Stimulated activated effector memory CD8-positive, alpha-beta T cell treated with anti-CD3 and anti-CD28 coated beads, Interleukin-12 subunit alpha, Interleukin-12 subunit beta, amount 100 ng/mL, for 72 hours (primary cell): ENCODE measurements at places on chromosomes 5 and 9.

DNA sequence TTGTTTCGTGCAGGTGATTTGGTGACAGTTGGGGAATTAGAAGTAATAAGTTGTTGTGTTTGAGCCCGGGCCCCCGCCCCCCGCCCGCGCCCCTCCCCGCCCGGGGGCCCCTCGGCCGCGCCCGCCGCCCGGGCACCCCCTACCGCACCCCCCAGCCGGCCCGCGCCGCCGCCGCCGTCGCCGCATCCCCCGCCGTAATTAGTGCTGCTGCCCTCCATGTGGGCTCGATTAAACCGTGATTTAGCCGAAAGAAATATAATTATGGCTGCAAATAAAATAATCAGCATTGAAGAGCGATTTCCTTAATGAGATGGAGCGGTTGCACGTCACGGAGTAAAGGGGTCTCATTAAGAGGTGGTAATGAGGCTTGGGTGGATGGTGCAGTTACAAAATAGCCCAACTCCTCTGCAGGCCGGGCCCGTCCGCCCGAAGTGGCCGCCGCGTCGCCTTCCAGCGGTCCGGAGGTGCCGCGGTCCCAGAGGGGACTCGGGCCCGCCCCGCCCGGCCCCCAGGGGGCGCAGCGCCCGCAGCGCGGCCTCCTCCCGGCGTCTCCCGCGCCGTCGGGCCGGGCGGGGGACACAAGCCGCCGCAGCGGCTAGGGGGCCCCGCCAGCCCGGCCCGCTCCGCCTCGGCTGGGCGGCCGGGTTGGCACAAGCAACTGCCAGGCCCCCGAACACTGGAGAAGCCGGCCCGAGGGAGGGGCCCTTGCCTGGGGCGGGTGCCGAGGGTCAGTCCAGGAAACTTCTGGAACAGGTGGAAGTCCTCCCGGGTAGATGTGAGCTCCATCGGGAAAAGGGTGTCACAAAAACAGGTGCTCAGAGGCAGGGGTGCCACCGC is 6.9 kb upstream of the OTP start:
- peak; percentile 73 for DNase-seq

- no peak for DNase-seq
Observed at GRCh38 chr5:58056546-58056945, 403.3 kb downstream of the PLK2 start.

DNA sequence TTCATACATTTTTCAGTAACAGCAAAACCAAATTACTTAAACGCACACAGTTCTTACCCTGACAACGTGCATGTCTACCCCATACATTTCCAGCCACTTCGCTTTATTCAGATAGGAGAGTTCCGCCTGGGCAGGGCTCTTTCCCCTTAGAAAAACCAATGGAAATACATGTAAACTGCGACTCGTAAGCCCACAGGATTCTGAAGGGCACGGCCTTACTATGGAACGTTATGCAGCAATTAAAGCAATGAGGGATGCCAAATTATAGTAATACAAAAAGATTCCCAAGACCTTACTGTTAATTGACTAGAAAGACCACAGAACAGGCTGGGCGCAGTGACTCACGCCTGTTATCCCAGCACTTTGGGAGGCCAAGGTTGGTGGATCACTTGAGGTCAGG is 64.5 kb downstream of the EPB41L4B start:
- no peak for DNase-seq

DNA sequence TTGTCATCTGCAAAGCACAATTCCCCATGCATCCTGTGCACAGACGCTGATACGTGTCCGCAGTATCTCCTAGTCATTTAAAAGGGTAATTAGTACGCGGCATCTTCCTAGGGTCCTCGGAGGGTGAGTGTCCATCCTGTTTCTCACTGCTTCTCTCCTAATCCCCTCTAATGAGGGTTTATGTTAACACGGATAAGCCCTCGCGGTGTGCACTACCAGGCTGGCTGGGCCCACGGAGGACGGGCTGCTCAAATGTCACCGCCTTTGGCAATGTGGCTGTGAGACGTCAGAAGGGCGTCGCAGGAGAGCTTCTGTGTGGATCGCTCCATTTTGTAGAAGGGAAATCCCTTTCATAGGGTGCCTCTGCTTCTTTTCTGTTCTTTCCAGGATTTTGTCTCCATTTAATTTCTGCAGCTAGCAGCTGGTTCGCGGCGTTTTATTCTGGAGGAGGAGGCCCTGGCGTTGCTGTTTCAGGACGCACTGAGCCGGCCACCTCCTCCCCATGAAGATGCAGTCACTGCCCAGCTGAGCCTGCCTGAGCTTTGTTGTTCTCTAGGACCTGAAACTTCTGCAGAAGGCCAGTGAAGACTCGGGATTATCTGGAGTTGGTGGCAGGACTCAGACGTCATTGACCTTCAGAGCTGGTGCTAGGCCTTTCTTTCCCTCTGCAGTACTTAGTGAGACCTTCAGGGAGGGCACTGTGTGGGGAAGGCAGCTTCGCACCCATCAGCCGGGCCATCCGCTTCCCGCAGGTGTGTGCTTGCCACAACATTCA is 326.1 kb upstream of the IRX1 start:
- DNase-seq = no peak

DNA sequence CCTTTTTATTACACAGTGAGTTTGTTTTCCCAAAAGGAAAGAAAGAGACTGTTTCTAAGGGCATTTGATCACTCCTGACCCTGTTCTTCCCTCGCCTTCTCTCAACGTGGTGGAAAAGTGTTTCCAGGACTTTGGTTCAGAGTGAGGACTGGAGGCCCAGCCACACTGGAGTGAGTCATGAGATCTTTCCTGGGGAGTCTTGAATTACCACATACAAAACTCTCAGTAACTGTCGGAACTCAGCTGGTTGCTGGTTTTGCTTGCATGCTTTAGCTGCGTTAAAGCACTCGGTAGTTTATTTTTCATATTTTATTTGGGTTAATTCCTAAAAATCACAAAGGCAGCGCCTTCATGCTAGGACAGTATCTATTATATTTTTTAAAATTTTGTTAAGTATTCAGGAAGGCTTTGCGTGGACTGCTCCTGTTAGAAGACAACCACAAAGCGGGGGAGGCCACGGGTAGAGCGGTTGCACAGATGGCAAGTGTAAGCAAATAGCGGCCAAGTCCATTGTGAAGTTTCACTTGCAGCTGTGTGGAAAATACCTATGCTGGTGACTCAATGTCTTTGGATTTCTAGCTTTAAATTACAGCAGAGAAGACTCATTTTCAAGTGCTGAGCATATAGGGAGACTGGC is 77.7 kb downstream of the ARSB start:
- DNase-seq = no peak

- DNase-seq = no peak
Observed at GRCh38 chr5:74839229-74839628, 27.0 kb downstream of the FAM169A start.

DNA sequence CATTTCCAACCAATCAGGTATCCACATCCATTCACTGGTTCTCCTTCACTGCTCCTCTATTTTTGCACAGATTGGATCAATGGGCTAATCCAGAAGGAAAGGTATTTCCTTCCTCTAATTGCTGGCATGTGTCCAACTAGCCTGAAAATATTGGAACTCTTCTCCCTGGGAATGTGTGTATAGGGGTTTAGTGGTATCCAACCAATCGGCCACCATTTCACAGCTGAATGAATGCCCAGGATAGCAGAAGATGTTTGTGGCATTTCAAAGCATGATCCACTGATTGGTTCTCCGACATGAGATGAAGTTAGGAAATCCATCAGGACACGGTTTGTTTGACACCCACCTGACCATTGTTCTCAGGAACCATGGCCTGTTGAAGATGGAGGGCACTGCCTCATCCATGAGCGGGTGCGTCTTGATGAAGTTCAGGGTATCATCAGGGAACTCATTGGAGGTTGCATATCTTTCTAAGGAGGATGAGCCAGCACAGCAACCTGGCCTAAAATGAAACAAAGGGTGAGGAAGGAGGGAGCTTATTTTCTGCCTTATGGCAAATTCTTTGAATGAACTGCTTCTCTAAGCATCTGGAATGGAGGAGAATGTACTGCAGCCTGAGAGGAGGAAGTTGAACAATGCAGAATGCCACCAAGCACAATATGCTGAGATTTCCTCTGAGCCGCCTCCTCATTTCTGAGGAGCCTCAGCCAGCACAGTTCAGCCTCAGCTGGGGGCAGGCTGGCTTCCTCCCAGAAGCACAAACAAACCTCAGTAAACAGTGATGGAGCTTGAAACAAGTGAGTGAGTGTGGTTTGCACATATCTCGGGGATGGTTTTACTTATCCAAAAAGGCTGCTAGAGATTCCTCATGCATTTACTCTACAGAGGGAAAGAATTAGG is 94.6 kb downstream of the SEMA6A start:
- no peak for DNase-seq

- DNase-seq = no peak
Observed at GRCh38 chr5:174272671-174273070, 227.2 kb downstream of the NSG2 start.

GRCh38 chr9:93465855-93466254 is 12.5 kb upstream of the FAM120AOS start:
- DNase-seq = no peak

GRCh38 chr9:129245276-129245675 is 67.2 kb upstream of the IER5L start:
- DNase-seq = no peak

- no peak for DNase-seq
Observed at GRCh38 chr9:21751998-21752397, 50.4 kb upstream of the MTAP start.

- DNase-seq = no peak
Observed at GRCh38 chr5:145703856-145704255, 131.3 kb downstream of the PRELID2 start.

DNA sequence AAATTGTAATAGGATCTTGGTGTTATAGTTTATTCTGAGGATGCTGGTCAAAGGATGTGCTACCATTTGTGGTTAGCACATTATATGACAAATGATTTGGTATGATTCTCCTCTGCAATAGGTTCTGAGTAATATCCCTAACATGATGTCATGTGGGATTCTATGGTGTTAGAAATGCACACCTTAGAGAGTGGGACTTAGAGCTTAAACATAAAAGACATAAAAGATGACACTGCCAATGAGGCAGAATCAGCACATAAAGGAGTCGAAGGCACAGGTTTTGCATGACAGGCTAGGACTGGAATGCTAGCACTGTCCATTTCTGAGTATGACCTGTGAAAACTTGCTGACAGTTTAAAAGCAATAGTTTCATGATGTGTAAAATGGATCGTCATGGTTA is 100.4 kb downstream of the OSTF1 start:
- DNase-seq = no peak

DNA sequence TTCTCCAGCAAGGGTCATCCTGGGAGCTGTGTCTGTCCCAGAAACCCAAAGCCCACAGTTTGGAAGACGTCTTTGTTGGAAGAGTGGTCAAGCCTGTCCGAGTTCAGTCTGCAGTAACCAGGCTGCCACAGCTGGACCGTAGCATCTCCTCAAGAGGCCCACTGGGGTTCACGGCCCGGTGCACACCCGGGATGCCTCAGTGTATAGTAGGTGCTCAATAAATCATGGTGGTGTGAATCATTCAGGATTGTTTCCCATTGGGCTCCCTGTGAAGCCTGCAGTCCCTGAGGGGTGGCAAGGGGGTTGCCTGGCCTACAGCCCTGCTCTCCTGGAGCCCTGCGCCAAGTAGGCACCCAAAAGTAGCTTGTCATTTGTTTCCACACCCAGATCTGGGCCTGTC is 10.3 kb upstream of the PRRX2 start:
- DNase-seq = no peak

GRCh38 chr5:39452846-39453245 is 28.1 kb upstream of the DAB2 start:
- DNase-seq = no peak

DNA sequence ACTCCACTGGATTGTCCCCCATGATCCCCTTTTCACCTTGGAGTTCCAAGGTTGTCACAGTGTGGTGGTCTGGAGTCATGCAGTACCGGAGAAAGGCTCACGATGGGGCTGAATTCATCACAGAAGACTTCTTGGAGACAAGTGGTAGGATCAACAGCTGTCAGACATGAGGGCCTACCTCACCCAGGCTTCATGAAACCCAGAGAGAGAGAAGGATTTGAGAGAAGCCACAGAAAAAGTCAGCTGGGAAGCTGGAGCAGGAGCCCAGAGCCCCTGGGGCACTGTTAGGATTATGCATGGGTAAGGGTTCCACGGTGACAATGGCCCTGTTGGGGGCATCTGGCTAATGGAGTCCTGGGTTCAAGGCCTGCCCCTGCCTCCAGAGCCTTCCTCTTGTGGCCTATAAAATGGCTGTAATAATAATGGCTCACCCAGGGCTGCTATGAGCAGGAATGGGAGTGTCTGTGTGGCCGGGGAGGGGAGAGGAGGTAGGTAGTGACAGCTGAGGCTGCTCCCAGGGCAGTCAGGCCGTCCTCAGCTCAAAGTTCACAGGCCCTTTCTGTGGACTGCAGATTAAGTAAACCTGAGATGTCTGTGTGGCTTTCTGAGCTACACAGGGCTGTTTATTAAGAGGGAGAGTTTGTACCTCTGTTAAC is 910 bp downstream of the TRIM14 start:
- peak; percentile 77 for DNase-seq

DNA sequence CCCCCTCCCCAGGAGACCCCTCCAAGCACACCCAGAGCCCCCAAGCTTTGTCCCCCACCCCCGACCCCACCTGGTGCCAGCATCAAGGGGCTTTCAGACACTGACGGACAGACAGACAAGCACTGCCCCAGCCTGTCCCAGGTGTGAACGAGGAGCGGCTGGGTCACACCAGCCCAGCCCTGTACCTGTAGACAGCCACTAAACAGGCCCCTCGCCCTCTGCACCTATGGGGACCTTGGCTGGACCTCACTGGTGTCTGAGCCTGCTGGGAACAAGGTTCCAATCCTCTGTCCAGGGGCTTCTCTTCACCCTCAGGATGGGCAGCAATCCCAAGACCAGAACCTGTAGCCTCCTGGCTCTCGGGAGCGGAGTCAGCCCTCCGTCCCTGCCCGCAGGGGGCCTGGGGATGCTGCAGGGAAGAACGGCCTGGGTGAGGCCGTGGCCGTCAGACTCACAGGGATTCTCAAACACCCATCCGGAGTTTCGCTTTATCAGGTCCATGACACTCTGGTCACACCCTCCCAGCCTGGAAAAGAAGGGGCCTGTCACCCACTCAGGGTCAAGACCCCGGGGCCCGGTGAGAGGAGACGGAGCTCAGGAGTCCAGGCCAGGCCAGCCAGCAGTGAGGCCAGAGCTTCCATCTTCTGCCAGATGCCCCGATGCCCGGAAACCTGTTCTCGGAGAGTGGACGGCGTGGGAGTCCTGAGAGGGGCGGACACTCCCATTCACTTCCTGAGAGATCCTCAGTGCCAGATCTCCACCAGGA is 2.8 kb downstream of the LCN6 start:
- DNase-seq = no peak

DNA sequence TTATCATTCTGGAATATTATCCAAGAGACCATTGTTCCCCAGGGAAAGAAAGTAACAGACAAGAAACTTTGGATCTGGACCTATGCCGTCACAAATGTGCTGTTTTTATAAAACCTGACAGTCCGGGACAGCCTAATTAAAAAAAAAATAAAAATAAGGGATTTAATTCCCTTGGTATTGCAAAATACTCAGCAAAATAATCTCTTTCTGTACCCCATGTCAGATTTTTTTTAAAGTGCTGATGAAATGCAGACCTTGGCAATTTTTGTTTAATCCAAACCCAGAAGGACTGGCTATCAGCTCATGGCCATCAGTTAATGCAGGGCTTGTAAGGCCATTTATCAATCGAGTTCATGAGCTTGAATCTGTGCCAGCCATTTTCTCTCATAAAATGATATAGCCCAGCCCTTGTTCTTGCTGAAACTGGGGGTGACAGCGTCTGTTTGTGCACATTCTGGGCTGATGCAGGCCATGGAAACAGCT is 162.7 kb upstream of the S1PR3 start:
- no peak for DNase-seq
